Osteocyte (in vitro differentiated cells): ENCODE measurements at places on chromosomes 4 and X. TPM values are rescaled to one million over a fixed set of nuclear protein-coding genes. Genes with fewer than 3 reads are reported as not detected.

- no peak for DNase-seq
These were observed 384.4 kb downstream of the RAPGEF2 start for GRCh38 chr4:159487284-159487747.

DNA sequence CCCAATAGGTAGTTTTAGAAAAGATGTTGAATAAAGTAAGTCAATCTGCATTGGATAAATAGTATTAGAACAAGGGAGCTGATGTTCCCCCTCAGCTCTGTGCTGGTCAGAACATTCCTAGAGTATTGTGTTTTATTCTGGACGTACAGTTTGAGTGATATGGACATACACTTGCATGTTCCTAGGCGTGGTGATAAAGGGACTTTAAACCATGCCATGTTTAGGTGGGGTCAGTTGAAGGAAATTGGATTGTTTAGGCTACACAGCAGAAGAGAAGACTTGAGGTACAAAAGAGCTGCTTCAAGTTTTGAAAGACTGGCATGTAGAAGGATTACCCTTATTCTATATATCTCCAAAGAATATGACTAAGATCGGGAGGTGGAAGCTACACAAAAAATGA lies 21.6 kb downstream of the GK start:
- no peak for DNase-seq

DNA sequence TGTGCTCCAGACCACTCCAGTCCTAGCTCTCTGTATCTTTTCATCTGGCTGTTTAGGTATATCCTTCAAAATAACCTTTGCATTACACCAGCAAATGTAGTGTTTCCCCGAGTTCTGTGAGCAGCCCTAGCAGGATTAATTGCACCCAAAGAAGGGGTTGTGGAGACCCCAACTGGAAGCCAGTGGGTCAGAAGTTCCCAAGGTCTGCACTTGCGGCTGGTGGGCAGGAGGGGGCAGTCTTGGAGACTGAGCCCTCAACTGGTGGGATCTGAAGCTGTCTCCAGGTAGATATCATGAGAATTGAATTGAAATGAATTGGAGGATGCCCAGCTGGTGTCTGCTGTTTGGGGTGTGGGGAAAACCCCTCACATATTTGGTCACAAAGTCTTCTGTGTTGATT lies 1485.3 kb upstream of the TENM3 start:
- DNase-seq = no peak

GRCh38 chr4:163137581-163137980 lies 29.1 kb downstream of the NAF1 start:
- DNase-seq = no peak

DNA sequence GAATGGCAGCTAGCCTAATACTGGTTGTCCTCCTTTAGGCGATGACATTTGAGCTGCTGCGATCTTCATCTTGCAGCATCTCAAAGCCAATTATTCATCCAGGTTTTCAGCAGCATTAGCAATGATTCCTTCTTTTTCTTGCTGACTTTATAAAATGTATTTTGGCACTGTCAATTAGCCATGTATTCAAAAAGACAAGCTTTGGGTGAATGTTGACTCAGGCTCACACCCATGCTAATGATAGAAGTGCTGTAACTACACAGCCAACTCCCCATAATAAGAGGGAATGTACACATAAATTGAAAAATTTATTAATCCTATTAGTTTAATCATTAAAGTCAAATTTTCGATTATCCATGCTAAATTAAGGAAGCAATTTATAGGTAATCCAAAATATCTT lies 24.3 kb upstream of the NPNT start:
- no peak for DNase-seq

GRCh38 chrX:41317477-41318208 lies 16.3 kb upstream of the DDX3X start:
- DNase-seq = no peak

The IL21 gene
- total RNA-seq = not detected in 2 replicates

The THOC2 gene
- 66.5 and 73.4 TPM in 2 replicates for total RNA-seq

The ZNF275 gene
- total RNA-seq = 14.0 and 14.6 TPM in 2 replicates

The PLAC8 gene
- not detected in 2 replicates for total RNA-seq
